A549 treated with CORT108297 at 1 μM for 4 hours (cell line): ENCODE measurements at places on chromosomes 16 and 17. TPM values are rescaled to one million over a fixed set of nuclear protein-coding genes. Genes with fewer than 3 reads are reported as not detected.

SNX20 gene
- not detected in 5 replicates for total RNA-seq

PRSS33 gene
- total RNA-seq: not detected in 5 replicates

CDK5RAP3 gene
- 101 to 121 TPM (median 105 TPM) in 5 replicates for total RNA-seq

PRKCB gene
- 0.15 to 0.32 TPM (median 0.22 TPM) in 5 replicates for total RNA-seq

C17orf113 gene
- total RNA-seq: 0.47 to 0.94 TPM (median 0.79 TPM) in 5 replicates

TMEM235 gene
- not detected in 5 replicates for total RNA-seq
